ENCODE measurements at places on chromosomes 7 and 10.

- no peak for DNase-seq
These were observed 48.4 kb downstream of the C10orf71 start for GRCh38 chr10:49347342-49347741.

DNA sequence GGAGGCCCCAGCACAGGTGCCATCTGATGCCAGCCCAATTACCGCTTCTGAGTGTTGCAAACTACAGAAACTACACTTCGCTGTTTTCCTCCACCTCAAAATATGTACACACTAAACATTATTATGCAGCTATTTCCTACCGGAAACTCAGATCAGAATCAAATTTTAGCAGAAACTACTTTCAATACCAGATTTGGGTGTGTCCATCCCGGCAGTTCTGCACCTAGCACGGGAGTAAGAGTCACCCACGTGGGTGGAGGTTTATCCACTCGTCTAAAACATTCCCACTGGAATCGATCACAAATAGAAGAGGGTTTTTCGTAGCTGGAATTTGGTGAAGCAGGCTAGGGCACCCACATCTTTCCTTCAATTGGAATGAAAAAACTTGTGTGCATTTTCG, 214.4 kb upstream of the PRKCQ start:
- no peak for DNase-seq

DNA sequence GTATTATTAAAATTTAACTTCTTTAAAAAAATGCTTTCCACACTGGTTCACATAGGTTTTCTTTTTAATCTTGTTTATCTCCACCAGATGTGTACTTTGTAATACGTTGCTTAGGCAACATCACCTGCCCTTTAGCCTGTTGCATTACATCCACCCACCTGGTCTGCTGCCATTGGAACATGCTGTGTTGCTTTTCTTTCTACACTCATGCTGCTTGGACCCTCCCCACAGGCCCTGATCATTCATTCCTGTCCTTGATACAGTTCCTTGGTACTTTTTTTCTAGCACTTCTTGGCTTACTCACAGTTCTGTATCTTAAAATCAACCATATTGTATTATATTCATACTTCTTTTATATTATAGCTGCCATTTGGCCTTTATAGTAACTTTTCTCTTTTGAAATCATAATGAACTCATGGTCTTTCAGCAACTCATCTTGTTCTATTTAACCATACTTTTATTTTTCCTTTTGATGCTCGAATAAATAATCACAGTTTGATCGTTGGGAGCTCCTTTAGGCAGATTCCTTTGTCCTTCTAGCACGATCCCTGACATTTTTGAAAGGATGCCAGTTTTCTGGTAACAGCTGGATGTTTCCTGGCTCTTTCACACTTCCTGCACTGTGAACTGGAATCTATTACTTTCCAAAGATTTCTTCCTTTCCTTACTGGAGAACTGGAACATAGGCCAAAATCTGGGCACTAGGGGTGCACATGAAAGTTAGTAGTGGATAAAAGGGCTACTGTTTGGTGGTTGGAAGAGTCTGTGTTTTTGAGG, 125.1 kb downstream of the CDK14 start:
- DNase-seq = no peak

GRCh38 chr10:5844345-5845055, 31.3 kb upstream of the GDI2 start:
- no peak for DNase-seq

DNA sequence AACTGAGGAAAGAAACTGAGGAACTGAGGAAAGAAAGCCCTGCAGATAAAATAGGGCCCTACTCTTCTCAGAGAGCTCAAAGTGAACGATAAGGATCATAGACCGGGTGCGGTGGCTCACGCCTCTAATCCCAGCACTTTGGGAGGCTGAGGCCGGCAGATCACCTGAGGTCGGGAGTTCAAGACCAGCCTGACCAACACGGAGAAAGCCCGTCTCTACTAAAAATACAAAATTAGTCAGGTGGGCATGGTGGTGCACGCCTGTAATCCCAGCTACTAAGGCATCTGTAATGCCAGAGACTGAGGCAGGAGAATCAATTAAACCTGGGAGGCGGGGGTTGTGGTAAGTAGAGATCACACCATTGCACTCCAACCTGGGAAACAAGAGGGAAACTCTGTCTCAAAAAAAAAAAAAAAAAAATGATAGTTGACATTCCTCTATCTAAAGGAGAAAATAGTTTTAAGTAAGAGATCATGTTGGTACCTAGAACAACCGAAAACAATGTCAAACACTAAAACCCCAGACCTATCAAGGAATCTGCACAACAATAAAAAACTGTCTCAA, 2.5 kb downstream of the MKRN1 start:
- no peak for DNase-seq

DNA sequence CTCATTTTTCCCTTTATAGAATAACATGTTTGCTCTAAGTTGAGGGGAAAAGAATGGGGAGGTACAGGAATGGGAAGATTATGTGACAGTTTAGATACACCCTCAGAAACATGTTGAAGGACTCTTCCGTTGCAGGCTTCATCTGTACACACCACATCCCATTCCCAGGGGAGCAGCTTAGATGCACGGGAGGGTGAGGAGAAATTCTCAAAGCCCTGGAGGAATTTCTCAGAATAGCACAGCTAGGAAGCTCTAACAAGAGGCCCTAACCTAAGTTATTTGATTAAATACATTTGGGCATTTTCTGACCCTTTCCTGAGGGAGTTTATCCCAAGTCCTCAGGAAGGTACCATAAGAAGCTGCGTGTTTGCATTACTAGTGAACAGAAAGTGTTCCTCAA, 660.2 kb upstream of the IGFBP3 start:
- DNase-seq = no peak

- no peak for DNase-seq
These were observed 169.0 kb downstream of the MAD1L1 start for GRCh38 chr7:2063563-2064260.

GRCh38 chr10:64574371-64574770, 1053.2 kb downstream of the REEP3 start:
- no peak for DNase-seq

GRCh38 chr10:67076144-67076543, 150.3 kb downstream of the LRRTM3 start:
- DNase-seq = no peak

DNA sequence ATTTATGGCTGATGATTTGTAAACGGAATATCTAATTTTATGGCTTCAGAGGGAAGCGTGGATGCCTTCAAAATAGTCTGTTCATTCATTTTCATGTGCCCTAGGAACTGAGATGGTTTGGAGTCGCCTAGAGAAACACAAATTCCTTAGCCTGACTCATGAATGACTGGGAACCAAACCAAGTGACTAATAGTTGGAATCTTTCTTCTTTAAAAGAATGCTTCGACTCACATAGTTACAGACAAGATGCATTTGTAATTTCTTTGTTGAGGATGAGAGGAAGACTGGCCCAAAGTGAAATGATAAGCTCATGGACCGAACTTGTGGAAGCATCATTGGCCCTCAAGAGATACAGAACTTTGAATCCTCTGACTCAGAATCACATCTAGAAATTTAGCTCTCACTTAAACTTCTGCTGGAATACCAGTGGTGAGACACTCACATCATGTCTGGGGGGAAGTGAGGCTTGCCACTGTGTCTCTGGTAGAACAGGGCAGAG, 1107.2 kb downstream of the NRG3 start:
- DNase-seq = no peak

DNA sequence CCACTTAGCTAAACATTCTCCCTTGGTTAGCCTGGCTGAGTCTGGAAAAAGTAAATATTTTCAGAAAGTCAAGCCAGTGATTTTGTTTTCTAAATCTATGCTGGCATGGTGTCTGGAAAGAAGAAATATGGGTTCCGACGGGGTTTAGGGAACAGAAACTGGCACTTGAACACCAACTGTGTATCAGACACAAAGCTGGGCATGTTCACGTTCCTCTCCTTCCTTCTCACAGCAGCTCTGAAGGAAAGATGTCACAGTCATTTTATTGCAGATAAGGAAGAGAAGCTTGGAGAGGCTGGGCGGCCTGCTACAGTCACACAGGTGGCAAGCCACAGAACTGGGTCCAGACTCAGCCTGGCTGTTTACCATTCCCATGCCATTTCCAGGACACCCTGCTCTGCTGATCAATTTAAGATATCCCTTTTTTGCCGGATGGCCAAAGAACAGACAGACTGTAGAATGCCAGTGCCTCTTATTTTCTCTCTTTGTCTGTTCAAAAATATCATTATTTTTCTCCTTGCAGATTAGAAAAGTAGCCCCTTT, 118.8 kb downstream of the HERPUD2 start:
- DNase-seq = no peak

DNA sequence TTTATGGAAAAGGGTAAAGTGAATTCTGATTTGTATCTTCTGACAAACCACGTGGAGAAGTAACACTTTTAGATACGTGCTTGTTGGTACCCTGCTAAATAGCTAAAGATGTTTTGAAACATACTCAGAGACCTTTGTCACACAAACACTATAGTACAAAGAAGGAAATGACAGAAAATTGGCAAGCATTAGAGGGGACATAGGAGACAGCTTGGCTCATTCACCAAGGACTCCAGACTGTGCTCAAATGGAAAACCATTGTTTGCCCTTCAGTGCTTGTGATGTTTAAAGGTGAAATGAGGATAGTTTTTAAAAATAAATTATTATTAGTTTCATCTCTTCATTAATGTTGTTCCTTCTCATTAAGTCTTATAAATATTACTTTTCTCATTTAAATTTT, 34.0 kb upstream of the CD36 start:
- DNase-seq = no peak

GRCh38 chr10:118844731-118845521, 90.2 kb upstream of the CACUL1 start:
- DNase-seq = no peak

GRCh38 chr10:63614371-63614891, 93.2 kb downstream of the REEP3 start:
- DNase-seq = no peak

DNA sequence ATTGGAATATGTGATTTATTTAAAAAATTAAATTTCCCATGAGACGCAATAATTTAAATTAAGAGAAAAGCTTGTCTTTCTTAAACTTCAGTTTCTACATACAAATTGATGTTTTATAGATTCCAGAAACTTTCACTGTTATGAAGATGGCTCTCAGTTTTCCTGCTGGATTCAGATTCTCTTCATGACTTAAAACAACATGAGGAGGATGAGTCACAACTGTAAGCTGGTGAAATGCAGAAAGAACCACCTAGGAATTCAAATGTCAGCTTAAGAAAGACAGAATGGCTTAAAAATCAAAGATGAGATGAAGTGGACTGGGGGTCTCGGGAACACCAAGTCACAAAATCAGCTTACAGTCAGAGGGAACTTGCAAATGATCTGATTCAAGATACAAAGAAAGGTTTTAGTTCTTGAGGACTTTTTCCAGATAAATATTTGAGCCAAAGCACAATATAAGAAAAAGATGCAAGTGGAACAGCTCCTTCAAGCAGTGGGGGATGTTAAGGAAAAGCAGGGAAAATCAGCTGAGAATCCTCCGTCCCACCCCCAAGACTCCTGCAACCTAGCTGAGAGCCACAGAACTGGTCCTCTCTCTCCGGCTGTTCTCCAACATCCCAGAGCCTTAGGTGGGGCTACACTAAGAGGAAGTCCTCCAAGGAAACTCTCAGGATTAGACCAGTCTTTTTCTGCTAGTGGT, 279.8 kb downstream of the KCNMA1 start:
- no peak for DNase-seq

- no peak for DNase-seq
These were observed 62.0 kb downstream of the EPDR1 start for GRCh38 chr7:37982423-37982822.

DNA sequence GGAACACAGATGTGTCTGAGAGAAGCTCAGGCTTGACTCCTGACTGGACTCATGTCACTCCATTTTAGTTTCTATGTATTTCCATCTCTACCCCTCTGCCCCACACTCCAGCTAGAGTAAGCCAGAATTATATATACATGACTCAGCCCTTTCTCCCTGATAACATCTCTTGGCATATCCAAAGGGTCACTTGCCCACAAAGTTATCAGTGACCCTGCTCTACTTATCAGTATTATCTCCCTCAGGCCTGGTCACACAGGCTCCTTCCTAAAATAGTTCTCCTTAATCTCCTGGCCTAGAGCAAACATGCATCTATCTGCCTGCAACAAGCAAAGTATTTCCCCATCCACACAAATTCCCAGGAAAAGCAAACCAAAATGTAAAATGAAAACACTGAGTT, 598.3 kb downstream of the SUGCT start:
- no peak for DNase-seq

DNA sequence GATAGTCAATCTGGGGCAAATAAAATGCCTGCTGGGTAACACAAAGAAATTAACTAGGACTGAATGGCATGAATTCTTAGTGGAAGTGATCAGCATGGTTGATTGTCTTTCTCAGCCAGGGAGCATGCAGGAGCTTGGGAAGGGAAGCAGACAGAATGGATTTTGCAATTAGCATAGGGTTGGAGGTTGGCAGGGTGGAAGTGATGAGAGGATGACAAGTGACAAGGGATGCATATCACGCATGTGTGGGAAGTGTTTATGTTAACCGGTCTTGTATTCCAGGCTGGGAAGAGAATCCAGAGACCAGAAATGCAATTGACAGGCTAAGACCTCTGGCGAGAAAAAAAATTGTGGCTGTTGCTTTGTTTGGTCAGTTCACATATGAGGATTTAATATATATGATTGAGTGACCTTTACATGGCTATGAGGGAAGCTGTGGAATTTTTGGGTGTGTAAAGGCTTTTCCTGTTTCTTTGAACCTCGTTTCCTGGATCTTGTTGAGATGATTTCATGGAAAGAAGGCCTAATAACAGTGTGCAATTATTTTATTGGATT, 8.3 kb downstream of the MDFIC start:
- DNase-seq = no peak

DNA sequence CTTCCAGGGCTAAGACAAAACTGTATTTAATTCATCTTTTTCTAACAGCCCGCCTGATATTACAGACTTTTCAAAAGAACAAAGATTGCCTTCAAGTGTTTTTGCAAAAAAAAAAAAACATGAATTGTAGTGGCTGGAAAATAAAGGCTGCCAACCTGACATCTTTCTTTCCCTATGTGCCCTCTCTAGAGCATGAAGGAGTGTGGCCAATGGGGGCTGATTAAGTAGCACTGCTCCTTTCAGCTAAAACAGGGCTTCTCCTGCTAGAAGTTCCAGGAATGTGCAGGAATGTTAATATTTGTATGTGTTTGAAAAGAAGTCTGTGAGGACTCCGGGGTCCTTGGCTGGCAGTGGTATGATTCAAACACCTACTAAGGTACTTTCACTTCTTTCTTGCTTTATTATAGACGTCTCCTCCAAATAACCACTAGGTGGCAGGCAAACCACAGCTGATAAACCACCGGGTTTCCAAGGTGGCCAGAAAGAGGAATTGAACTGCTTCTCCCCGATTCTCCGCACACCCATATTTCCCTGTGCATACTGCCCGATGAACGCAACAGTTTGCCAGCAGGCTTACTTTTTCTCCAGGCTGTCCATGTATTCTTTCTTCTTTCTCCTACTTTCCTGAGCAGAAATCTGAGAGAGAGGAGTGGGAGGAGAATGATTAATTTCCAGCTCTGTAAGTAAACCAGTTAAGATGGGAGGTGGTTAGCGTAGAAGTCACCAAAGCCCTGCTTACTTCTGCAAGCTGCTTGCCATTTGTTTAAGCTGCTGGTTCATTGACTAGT, 56.8 kb upstream of the DGKI start:
- no peak for DNase-seq

Data from type B pancreatic cell (in vitro differentiated cells).